ENCODE measurements at places on chromosomes 7 and 10.

DNA sequence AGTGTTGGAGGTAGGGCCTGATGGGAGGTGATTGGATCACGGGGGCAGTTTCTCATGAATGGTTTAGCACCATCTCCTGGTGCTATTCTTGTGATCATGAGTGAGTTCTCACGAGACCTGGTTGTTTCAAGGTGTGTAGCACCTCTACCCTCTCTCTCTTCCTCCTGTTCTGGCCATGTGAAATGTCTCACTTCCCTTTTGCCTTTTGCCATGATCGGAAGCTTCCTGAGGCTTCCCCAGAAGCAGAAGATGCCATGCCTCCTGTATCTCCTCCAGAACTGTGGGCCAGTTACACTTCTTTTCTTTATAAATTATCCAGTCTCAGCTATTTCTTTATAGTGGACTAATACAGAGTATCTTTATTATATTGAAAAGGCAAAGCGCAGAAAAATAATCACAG is 90.1 kb downstream of the FAM171A1 start:
- DNase-seq = no peak

DNA sequence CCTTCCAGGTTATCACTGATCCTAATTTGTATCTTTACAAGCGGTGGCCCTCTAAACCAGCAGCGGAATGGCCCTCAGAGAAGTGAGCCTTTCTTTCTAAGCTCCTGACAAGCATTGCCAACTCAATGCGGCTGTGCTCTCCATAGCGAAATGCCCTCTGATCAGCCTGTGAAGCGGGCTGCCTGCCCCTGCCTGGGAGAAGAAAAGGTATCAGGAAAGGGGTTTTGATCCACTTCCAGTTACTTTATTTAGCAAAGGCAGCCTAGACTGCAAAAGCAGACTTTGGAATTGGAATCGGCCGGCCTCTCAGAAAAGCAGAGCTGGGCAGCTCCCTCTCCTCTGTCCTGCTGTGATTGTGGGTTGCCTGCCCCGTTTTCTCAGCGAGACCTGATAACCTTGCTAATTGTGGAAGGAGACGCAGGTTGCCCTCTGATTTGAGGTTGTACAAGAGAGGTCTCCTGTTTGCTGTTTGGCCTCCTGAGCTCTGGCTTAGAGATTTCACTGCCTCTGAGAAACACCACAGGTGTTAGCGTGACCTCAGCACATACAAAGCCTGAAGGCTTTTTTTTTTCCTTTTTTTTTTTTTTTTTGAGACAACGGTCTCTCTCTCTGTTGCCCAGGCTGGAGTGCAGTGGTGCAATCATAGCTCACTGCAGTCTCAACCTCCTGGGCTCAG is 53.9 kb upstream of the SH2B2 start:
- no peak for DNase-seq

GRCh38 chr7:68433462-68434070 is 1164.7 kb upstream of the AUTS2 start:
- DNase-seq = no peak

GRCh38 chr7:27615420-27616185 is 47.1 kb downstream of the HIBADH start:
- no peak for DNase-seq

DNA sequence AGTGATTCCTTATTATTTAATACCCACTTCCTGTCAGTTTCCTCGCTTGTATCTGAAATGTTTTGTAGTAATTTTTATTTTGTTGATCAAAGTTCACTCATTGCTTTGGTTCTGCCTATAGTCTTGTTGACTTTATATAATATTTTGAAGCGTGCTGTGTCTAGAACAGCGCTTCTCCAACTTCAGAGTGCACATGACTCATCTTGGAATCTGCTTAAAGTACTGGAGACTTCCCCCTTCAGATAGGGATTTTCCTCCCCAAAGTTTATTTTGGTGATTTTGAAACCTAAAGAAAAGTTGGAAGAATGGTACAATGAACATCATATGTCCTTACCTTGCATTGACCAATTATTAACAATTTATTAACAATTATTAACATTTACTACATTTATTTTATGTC is 5.8 kb downstream of the COMTD1 start:
- no peak for DNase-seq

DNA sequence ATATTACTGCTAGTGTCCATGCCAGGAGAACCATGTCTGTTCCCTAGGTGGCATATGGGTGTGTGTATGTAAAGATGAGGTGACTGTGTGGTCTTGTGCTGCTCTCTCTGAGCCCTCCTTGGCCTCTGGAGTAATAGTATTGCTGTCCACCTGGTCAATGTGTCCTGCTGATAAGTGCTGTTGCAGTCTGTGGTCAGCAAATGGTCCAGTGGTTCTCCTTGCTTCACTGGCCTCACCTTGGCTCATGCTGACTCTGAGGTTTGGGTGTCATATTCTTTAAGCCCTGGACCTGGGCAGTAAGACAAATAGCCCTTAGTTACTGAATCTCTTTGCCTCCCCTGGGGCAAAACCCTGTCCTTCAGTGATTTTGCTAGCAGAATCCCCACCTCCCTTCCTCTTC is 56.8 kb downstream of the TPST1 start:
- DNase-seq = no peak

DNA sequence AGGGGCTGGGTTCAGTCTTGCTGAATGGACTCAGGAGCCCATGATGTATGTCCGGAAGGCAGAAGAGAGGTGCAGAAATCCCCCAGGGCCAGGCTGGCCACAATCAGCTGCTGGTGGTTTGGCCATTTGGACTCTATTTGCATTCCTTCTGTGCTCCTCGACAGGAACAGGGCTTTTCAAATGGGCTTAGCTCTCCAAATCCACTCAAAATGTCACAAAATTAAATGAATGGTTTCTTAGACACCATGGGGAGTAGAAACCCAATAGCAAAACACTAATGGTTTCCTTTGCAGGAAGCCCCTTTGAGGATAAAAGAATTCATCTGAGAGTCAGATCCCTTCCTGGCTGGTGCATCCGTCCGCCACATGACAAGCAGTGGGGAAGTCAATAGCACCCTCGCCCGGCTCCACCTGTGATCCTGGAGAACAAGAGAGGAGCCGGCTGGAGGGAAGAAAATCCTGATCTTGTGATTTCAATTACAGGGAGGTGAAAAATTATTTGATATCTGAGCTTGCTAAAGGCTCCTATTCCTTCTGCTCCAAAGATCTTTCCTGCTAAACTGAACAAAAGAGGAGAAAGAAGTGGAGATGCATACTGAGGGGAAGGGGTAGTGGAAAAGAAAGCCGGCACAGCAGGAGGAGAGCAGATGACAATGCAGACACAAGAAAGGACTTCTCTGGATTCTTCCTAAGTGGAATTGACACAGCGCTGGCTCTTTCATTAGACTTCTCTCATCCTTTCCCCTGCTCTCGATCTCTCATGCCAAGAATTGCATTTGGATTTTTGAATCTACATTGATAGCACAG is 190.7 kb downstream of the C7orf25 start:
- no peak for DNase-seq

- no peak for DNase-seq
Measured at GRCh38 chr7:90165724-90166123, 11.5 kb downstream of the STEAP1 start.

DNA sequence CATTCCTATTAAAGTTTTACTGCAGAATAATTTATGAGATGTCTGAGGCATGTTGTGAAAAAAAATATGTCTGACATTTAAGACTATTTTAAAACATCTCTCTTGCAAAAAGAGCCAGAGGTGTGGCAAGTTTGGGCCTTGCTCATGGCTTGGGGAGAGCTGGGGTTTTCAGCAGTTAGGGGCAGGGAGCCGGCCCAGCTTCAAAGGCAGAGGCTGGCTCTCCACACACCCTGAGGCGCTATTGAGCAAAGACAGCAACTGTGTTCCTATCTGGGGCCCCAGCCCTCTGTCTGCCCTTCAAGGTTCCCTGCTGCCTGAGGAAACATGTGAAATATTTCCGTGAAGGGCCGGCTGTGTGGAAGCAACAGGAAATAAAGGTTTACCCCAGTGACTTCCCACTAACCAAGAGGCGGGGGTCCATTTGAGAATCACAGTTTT is 94.0 kb downstream of the SORBS1 start:
- no peak for DNase-seq

DNA sequence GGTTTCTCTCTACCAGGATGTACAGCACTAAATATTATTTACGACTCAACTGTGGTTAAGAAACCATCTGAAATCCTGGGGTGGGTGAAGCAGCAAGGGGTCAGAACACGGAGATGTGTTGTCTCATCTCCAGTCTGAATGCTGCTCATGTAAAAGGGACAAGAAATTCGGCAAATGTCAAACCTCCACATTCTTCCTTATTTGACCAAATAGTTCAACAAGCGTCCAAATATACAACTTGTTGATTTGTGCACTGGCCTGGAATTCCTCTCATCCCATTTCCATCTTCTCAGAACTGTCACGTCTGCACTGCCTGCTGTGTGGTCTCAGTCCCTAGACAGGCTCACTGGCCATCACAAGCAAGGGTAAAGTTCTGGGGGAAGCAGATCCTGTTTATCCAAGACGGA is 520.0 kb downstream of the PARD3 start:
- no peak for DNase-seq

- no peak for DNase-seq
Measured at GRCh38 chr10:62759599-62760175, 44.8 kb upstream of the ADO start.

DNA sequence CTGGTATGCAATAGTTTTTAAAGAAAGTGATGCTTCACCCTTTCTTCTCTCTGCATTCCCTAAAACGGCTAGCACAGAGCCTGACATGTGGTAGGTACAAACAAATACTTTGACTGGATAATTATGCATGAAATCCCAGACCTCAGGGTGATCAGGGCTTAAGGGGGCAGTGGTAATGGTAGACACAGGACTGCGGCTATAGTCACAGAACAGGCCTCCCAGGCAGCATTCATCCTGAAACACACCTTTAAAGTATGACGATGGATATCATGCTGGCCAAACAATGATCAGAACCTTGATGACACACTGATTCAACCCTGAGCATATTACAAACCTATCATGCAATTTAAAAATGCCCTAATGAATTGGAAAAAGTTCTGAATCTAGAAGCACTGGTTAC is 110.8 kb downstream of the PIP4K2A start:
- DNase-seq = no peak

- no peak for DNase-seq
Measured at GRCh38 chr10:110764793-110765512, 106.8 kb upstream of the PDCD4 start.

- no peak for DNase-seq
Measured at GRCh38 chr7:157519798-157520244, 183.0 kb downstream of the DNAJB6 start.

DNA sequence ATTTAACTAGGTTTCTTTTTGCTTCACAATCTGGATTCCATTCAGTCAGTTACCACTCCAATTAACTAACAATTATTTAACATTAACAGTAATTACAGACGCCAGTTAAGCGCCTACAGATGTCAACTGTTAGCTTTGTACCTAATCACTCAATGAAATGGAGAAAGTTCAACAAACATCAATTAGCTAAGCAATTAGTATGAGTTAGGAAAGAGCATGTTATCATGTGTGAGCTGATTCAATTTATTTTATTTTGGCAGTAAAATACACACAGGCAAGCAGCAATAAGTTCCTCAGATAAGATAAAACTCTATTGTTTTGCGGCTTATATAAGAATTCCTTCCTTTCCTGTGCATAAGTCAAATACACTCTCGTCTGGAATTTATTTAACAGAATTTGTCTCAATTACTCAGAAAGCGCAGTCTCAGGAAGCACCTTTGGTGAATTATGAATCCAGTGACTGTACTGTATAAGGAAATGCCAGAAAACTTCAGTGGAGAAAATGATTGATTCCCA is 427.1 kb upstream of the GALNT17 start:
- DNase-seq = no peak

GRCh38 chr10:4213441-4213840 is 428.4 kb upstream of the KLF6 start:
- no peak for DNase-seq

- no peak for DNase-seq
Measured at GRCh38 chr10:1267568-1267967, 211.4 kb downstream of the WDR37 start.

DNA sequence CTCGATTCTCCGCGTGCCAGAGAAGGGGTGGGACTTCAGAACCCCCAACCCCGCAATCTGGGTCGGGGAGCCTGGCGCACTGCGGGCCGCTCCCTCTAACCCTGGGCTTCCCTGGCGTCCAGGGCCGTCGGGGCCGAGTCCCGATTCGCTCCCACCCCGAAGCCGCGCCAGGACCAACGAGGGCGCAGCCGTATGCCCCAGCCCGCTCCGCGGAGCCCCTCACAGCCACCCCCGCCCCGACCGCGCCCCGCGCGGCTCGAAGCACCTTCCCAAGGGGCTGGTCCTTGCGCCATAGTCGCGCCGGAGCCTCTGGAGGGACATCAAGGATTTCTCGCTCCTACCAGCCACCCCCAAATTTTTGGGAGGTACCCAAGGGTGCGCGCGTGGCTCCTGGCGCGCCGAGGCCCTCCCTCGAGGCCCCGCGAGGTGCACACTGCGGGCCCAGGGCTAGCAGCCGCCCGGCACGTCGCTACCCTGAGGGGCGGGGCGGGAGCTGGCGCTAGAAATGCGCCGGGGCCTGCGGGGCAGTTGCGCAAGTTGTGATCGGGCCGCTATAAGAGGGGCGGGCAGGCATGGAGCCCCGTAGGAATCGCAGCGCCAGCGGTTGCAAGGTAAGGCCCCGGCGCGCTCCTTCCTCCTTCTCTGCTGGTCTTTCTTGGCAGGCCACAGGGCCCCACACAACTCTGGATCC is at the start of gene LEP:
TSS of gene LEP (plus strand) at position 583 of the 691 bp plus-strand sequence. CDS start 10,741 bp downstream, outside the sequence.
- no peak for DNase-seq

- no peak for DNase-seq
Measured at GRCh38 chr7:137768366-137768765, 78.4 kb downstream of the DGKI start.

DNA sequence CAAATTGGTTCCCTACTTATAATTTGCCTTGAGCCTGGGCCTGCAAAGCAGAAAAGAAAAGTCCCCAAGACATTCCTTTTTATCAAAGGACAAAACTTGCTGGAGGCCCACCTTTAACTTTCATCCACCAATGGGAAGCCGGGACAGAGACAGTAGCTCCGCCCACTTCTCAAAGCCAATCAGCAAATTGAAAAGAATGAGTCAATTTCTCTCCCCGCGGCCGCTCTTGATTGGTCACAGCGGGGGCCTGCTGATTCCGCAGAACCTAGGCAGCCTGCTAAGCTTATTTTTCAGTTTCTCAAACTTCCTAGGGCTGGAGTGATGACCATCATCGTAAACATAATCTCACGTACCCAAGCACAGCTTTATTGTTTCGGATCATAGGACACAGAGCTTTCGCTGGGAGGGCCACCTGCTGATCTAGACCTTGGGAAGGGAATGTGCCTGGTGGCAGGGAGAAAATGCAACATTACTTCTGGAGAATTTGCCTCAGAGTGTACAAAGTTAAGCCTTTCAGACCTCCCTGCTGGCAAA is at the start of gene SLC13A4:
TSS of gene SLC13A4 (minus strand) at position 51 of the 534 bp plus-strand sequence. CDS start 690 bp downstream, outside the sequence.
- no peak for DNase-seq

GRCh38 chr10:1368842-1369171 is 312.6 kb downstream of the WDR37 start:
- no peak for DNase-seq
